Nasal cavity respiratory epithelium epithelial cell of viscerocranial mucosa (primary cell): ENCODE measurements at places on chromosomes 4 and X. TPM values are rescaled to one million over a fixed set of nuclear protein-coding genes. Genes with fewer than 3 reads are reported as not detected.

The LANCL3 gene
- 0.34 and 1.1 TPM in 2 replicates for total RNA-seq

The C4orf36 gene
- 1.7 and 3.1 TPM in 2 replicates for total RNA-seq

The IBSP gene
- total RNA-seq: not detected in 2 replicates

The ZMAT1 gene
- total RNA-seq: under 0.01 and 0.28 TPM in 2 replicates

The TLR2 gene
- total RNA-seq: 2.1 and 35.6 TPM in 2 replicates

The RNF150 gene
- total RNA-seq: 0.36 and 0.68 TPM in 2 replicates

The SLC49A3 gene
- 0.34 and 1.4 TPM in 2 replicates for total RNA-seq

The XAGE1B gene
- not detected in 2 replicates for total RNA-seq

The ADGRL3 gene
- total RNA-seq: under 0.01 and 0.36 TPM in 2 replicates

The SASH3 gene
- not detected in 2 replicates for total RNA-seq

The ARX gene
- total RNA-seq: not detected in 2 replicates

The F8A2 gene
- total RNA-seq: not detected in 2 replicates

The SPINK2 gene
- total RNA-seq: 0.28 TPM in 1 of 2 replicates, not detected in the other

The TMPRSS11B gene
- total RNA-seq: 0.34 and 0.43 TPM in 2 replicates

The MAGEA6 gene
- total RNA-seq: not detected in 2 replicates

The SPANXN3 gene
- total RNA-seq: not detected in 2 replicates

The TMEM255A gene
- 0.43 TPM in 1 of 2 replicates, not detected in the other for total RNA-seq

The P2RY10 gene
- not detected in 2 replicates for total RNA-seq

The ATP1B4 gene
- not detected in 2 replicates for total RNA-seq

The CCDC120 gene
- 2.1 and 5.8 TPM in 2 replicates for total RNA-seq

The MSANTD1 gene
- 0.34 and 0.78 TPM in 2 replicates for total RNA-seq

The NHSL2 gene
- total RNA-seq: 0.07 TPM in 1 of 2 replicates, not detected in the other

The CCDC149 gene
- 4.4 and 10.6 TPM in 2 replicates for total RNA-seq

The TASL gene
- total RNA-seq: not detected in 2 replicates

The HPGDS gene
- not detected in 2 replicates for total RNA-seq

The WAS gene
- under 0.01 and 0.28 TPM in 2 replicates for total RNA-seq
